GM13977 (cell line): ENCODE measurements at places on chromosomes 16 and 17.

- no peak for DNase-seq
These were observed 22.2 kb upstream of the RIPOR1 start for GRCh38 chr16:67506468-67506867.

GRCh38 chr17:76657505-76658241, 14.1 kb upstream of the ST6GALNAC1 start:
- no peak for DNase-seq

- DNase-seq, result no peak
These were observed 3.8 kb upstream of the P4HB start for GRCh38 chr17:81863833-81864768.

- no peak for DNase-seq
These were observed 18.0 kb downstream of the ADAM11 start for GRCh38 chr17:44776628-44777393.

DNA sequence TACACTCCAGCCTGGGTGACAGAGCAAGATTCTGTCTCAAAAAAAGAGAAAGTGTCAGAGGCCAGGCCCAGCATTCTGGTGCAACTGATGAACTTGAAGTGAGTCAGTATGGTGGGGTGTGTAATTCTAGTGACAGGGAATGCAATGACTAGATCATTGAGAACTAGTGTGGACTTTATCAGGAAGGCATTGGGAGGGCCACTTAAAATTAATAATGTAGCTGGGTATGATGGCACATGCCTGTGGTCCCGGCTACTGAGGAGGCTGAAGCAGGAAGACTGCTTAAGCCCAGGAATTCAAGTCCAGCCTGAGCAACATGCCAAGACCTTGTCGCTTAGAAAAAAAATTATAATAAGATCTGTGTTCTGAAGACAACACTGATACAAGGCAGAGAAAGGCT, 90.8 kb downstream of the STX8 start:
- DNase-seq, result no peak

DNA sequence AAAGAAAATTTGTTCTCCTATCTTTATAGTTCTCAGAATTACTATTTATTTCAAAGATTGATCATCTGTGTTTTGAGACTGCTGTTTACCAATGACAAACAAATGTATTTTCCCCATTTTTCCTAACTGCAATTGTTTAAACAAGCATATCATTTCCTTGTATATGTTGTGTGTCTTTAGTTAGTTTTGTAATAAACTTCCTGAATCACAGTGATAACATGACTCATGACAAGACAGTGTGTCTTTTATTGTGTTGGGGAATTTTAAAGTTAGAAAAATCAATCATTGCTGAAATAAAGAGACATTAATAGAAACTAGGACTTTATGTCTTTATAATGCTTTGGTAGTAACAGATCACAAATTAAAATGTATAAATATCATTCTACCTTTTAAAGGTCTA, 348.5 kb downstream of the KCNJ2 start:
- DNase-seq, result no peak

GRCh38 chr16:19499006-19499405, 22.9 kb downstream of the GDE1 start:
- no peak for DNase-seq

DNA sequence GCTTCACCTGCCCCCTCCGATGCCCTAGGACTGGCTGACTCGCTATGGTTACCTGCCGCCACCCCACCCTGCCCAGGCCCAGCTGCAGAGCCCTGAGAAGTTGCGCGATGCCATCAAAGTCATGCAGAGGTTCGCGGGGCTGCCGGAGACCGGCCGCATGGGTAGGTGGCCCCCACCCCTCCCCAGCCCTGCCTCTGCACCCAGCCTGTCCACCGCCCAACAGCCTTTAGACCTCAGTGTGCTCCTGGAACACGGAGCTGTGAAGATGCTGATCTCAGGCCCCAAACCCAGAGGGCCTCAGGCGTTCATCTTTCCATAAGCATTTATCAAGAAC, 993 bp downstream of the MMP25 start:
- DNase-seq, result no peak

- no peak for DNase-seq
These were observed 44.9 kb downstream of the MARF1 start for GRCh38 chr16:15597822-15598647.

DNA sequence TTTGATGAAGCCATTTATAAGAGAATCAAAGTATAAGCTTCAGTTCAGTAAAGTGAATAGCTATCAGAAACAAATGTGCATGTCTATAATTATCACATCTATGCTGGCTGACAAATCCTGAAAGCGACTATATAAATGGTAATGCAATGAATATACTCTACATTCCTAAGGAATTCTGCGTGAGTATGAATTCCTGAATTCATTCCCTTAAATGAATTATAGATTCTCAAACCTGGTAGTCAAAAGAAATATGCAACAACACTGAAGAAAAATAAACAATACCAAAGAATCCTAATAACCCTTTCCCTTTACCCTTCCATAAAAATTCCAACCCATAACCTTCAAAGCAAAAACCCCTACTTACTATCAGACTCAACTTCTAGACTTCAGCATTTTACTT, 416.6 kb upstream of the PMFBP1 start:
- no peak for DNase-seq

DNA sequence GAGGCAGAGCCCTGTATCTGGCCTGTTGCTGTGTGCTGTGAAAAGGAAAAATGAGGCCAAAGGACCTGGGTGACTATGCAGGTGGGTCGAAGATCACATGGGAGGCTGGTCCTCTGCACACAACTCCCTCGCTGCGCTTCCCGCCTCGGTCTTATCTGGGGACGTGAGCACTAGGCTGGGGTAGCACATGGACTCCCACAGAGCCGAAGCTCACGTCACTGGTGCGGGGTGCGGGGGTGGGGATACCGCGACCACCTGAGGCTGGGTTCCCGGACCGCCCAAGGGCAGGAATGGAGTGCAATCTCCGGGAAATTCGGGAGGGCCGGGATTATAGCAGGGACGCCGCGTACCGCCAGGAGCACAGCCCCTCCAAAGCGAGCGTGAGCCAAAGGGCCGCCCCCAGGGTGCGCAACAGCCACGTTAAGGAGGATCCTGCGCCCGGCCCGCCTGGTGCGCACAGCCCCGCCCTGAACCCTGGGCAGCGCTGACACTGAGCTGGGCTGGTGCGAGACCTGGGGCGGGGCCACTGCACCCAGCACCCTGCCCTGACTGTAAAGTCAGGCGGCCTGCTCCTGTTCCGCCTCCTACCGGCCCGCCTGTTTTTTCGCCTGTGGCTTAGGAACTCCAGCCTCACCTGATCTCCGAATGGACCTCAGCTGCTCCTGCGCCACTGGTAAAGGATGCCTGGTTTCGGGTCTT, 4.8 kb downstream of the MT1A start:
- peak; percentile 64 for DNase-seq

DNA sequence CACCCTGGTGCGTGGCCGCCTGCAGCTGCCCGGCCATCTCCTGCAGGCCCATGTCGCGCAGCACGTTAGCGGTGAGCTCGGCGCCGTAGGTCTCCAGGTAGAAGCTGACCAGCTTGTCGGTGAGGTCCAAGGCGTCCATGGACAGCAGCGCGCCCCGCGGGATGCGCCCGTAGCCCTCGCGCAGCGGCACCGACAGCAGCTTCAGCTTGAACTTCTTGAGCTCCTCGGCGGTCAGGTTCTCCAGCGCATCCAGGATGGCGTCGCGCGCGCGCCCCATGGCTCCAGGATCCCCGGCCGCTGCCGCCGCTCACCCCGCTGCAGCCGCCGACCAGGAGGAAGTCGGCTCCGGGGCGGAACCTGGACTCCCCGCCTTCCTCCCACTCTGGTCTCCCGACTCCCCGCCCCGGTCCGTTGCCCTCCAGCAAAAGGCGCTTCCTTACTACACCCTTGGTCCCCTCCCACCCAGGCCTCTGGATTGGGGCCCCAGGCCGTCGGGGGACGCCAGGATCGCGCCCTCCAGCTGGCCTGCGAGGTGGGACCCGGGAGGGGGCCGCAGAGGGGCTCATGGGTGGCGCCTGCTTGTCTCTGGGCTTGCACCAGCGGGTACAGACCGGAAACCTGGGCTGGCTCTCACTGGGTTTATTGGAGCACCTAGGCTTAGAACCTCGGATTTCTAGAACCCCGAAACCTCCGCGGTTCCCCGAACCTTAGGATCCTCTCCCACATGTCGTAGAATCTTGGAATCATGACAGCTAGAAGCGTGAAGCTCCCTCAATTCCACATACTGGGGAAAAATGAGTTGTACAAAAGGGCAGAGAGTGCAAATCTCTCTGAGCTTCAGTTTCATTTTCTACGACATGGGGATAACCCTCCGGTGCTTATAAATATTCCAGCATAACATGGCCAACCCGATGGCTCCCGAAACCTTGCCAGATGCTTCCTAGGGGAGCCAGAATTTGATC, at the start of gene PYCARD:
PYCARD (minus strand) TSS at position 347 of the 962 bp plus-strand sequence; CDS start at position 277, 70 bp downstream.
- peak; percentile 69 for DNase-seq

GRCh38 chr17:72811976-72812687, 280.4 kb downstream of the SLC39A11 start:
- no peak for DNase-seq

GRCh38 chr16:59591480-59591879, 857.4 kb upstream of the GOT2 start:
- DNase-seq, result no peak

- DNase-seq, result no peak
These were observed 681 bp upstream of the TRAP1 start for GRCh38 chr16:3718019-3718391.

- DNase-seq, result no peak
These were observed 33.8 kb downstream of the ESRP2 start for GRCh38 chr16:68202091-68202519.

- no peak for DNase-seq
These were observed 21.9 kb downstream of the RAD51D start for GRCh38 chr17:35097776-35098175.

DNA sequence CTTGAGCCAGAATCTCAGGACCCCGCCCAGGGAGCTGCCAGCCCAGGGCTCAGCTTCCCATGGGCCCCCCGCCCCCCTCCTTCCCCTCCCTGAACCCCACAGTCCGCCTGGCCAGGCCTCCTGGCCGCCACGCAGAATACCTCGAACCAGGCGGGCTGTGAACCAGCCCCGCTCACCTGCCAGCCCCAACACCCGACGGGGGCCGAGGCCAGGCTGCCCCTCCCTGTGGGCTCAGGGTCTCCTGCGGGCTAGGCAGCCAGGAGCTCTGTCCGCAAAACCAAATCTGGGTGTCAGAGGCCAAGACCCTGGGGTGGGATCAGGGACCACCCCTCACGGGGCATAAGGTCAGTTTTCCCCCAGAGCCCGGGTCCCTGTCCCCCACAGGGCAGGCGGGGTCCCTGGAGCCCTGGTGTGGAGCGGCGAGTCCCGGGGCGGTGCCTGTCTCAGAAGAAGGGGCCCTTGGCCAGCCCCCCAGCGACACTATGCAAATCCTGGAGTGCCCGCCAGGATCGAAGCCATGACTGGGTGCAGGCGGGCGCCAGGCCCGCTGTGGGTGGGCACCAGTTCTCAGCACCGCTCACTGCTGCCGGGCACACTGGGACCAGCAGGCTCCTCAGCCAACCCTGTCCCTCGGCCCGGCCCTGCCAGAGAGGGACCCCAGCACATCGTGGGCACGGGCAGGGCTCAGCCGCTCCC, 6.4 kb upstream of the PRR35 start:
- no peak for DNase-seq

GRCh38 chr17:68296217-68297191, 5.2 kb downstream of the ARSG start:
- DNase-seq, result no peak

- DNase-seq, result peak; percentile 34
These were observed 41.8 kb downstream of the BRD7 start for GRCh38 chr16:50326835-50327465.

GRCh38 chr16:52671590-52671989, 124.6 kb upstream of the TOX3 start:
- no peak for DNase-seq

- DNase-seq, result no peak
These were observed 2.3 kb upstream of the LHX1 start for GRCh38 chr17:36934692-36935630.

DNA sequence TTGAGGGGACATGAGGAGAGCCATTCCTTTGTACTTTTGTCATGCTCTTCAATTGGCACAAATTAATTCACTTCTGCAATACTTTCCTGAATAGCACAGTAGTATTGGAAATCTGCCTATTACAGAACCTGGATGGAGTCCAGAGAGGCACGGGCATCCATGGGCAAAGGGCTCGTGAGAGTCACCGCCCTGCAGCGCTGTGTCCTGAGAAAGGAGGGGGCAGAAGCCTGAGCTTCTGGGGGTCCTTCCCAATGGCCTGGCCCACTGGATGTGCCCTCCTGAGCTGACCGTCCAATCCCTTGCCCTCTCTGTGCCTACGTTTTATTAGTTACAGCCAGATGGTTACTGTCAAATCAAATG, 3.5 kb downstream of the G6PC1 start:
- DNase-seq, result no peak

GRCh38 chr17:55286681-55287589, 22.2 kb downstream of the HLF start:
- no peak for DNase-seq

GRCh38 chr17:5238333-5238732, 3.7 kb upstream of the SCIMP start:
- no peak for DNase-seq

- no peak for DNase-seq
These were observed 813.9 kb downstream of the KCNJ18 start for GRCh38 chr17:22506231-22506630.

DNA sequence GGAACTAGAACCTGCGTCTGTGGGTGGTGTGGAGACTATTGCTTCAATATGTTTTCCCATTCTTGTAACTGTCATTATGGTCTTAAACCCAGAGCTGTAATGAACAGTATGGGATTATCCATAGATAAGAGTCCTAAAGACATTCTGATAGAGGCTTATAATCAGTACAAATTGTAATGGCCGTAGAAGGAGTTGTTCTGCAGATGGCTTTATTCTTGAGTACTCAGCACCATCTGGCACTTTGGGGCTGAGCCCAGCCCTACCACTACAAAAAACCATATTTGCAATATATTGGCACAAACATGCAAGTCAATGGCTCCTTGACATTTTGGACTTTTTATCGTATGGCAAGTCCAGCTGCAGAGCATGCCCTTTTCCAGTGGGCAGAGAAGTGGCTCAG, 150.0 kb downstream of the HS3ST4 start:
- DNase-seq, result no peak

DNA sequence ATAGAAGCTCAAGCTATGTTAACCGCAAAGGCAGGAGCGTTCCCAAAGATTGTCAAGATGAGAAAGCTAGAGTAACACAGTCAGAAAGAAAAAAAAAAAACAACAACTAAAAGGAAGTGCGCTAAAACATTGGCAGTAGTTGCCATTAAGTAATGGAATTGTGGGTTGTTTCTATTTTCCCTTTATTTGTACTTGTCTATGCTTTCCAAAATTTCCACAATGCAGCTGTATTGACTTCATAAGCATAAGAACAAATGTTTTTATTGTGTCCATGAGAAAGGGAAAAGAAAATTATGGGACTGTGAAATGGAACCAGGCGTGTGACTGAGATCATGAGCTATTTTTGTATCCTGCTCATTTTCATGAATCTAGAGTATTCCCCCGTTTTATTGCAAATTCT, 153.4 kb downstream of the TMEM114 start:
- DNase-seq, result no peak
